ENCODE measurements at places on chromosomes 5 and 9.

DNA sequence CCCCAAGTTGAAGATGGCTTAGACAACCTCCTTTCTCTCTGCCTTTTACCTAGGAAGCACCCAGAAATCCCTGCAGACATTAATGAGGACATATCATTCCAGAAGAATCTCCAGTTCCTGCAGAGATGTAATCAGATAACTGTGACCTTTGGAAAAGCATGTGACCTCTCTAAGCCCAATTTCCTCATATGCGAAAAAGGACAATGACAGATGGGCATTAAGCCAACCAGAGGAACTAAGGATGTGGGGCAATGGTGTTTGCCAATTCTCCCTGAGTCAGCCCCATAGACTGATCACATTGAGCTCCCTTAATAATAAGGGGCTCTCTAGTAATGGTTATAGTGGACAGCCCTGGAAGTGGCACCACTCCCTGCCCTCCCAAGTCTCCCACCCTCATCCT lies 10.1 kb upstream of the FOXI1 start:
- no peaks in the 10 kb centered on the region for H3K27me3 ChIP-seq
- no peak for DNase-seq
- H3K27ac ChIP-seq = no peak overlapping the region
- H3K36me3 ChIP-seq = no peaks in the 10 kb centered on the region

GRCh38 chr9:79868567-79869189 lies 296.9 kb downstream of the TLE4 start:
- no peak for DNase-seq
- no peaks in the 10 kb centered on the region for H3K36me3 ChIP-seq
- no peaks in the 10 kb centered on the region for H3K4me1 ChIP-seq
- H3K27ac ChIP-seq = no peak overlapping the region
- H3K27me3 ChIP-seq = no peaks in the 10 kb centered on the region

- H3K27me3 ChIP-seq = no peaks in the 10 kb centered on the region
- H3K4me1 ChIP-seq = no peaks in the 10 kb centered on the region
- DNase-seq = no peak
- no peak overlapping the region for H3K4me3 ChIP-seq
Observed at GRCh38 chr5:33272288-33272687, 168.5 kb upstream of the TARS1 start.

DNA sequence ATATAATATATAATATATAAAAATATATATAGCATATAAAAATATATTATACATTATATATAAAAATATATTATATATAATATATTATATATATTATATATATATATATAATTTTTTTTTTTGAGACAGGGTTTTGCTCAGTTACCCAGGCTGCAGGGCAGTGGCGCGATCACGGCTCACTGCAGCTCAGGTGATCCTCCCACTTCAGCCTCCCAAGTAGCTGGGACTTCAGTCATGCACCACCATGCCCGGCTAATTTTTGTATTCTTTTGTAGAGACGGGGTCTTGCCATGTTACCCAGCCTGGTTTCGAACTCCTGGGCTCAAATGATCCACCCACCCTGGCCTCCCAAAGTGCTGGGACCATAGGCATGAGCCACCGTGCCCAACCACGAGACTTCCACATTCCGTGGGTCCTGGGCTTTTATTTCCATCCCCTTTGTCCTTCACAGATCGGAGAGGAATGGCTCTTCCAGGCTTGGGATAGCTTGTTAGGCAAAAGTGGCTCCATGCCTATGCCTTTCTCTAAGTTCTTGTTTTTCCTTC lies 62.0 kb upstream of the IER5L start:
- H3K4me3 ChIP-seq = no peak overlapping the region
- no peaks in the 10 kb centered on the region for H3K36me3 ChIP-seq
- H3K4me1 ChIP-seq = peaks cover 11% of the 10 kb centered on the region
- DNase-seq = peak; percentile 42
- no peaks in the 10 kb centered on the region for H3K27me3 ChIP-seq

DNA sequence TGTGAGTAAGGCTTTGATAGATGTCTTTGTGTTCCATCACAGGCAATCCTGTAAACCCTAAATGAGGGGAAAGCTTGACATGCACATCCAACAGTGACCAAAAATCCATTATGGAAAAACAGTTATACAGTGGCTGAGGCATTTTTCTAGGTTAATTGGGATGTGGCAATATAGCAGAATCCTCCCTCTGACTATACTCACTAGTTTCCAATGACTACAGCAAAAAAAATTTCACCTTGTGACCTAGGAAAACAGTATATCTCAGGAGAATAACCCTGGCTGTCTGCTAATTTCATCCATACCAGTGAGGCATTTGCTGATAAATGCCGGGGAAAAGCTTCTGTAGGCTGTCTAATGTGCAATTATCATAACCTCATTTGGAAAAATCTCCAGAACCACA lies 49.9 kb upstream of the SNCAIP start:
- no peaks in the 10 kb centered on the region for H3K27me3 ChIP-seq
- no peak overlapping the region for H3K27ac ChIP-seq
- H3K4me3 ChIP-seq = no peak overlapping the region

DNA sequence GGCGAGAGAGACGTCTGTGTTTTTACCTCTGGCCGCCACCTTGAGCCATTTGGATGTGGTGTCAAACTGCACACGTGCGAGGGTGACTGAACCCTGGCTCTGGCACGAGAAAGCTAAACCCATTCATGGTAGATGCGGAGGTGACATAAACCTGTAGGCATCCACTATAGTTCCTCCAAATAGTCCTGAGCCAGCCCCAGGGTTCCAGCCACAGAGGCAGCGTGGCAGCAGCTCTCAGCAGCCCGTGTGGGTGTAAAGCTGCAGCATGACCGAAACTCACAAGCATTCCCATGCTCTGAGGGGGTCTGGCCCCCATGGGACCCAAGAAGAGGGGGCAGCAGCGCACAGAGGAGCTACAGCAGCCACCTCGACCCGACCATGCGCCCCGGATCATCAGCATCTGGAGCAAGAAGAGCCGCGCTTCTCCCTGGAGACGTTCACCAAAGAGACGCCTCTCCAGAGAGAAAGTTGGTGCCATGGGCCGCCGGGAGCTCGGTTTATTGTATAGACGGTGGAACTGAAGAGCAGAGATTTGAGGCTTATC lies 303.8 kb upstream of the IRX4 start:
- no peaks in the 10 kb centered on the region for H3K4me1 ChIP-seq
- no peak overlapping the region for H3K27ac ChIP-seq
- H3K4me3 ChIP-seq = no peak overlapping the region
- no peaks in the 10 kb centered on the region for H3K36me3 ChIP-seq
- DNase-seq = no peak

- peaks cover 7% of the 10 kb centered on the region for H3K27me3 ChIP-seq
- no peaks in the 10 kb centered on the region for H3K36me3 ChIP-seq
- H3K27ac ChIP-seq = no peak overlapping the region
- no peak for DNase-seq
Observed at GRCh38 chr5:58484505-58484904, 6.7 kb upstream of the GAPT start.
